ENCODE measurements at places on chromosomes 3 and 15.

DNA sequence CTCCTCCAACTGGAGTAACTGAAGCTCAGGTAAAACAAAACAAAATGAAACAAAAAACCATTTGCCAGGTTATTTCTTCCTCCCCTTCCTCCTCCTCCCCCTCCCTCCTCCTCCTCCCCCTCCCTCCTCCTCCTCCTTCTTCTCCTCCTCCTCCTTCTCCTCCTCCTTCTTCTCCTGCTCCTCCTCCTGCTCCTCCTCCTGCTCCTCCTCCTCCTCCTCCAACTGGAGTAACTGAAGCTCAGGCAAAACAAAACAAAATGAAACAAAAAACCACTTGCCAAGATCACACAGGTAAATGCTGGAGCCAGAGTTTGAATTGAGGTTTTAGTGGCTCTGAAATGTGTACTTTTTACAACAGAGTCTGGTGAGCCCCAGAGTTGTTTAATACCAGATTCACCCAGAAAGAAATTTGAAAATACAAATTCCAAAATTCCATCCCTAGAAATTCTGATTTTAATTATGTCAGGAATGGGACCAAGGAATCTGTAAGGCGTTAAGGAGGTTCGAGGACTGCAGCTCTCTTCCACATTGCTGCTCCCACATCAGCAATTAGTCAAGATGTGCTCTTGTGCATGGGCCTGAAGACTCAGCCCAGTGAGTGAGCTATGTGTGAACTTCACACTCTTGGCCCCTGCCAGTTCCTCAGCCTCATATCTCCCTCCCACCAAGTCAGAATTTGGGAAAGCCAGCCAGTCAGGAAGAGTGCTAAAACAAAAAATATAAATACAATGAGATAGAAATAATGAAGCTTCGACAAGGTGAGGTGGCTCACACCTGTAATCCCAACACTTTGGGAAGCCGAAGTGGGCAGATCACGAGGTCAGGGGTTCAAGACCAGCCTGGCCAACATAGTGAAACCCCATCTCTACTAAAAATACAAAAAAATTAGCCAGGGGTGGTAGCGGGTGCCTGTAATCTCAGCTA is 31.6 kb upstream of the ZNF770 start:
- no peak for DNase-seq

DNA sequence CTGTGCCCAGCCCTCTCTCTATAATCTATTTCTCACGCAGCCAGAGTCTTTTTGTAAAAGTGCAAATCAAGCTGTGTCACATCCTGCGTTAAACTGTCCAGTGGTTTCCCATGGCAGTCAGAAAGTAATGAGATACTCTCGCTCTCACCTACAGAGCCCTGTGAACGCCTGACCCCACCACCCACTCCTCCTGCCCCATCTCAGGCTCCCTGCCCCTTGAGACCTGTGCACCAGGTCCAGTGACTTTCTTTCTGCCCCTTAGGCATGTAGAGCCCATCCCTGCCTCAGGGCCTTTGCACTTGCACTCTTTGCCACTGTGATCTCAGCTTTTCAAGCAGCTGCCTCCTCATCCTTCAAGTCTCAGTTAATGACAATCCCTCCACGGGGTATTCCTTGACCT is 58.3 kb upstream of the RASGRP1 start:
- no peak for DNase-seq

DNA sequence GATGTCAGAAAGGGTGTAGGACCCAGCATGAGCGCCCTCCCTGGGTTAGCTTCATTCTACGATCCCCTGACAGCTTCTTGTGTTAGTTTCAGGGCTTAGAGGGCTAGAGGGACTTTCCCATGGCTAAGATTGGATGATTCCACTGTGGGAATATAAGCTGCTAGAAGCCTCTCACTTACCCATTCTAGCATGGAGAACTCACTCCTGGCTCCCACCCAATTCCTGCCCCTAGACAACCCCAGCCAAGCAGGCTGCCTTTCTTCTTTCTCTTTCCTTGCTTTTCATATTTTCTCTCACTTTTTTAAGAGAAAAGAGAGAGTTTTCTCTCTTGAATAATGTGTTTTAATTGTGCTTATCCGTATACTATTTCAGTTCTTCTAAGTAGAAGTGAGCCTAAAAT is 335.1 kb upstream of the CNTN6 start:
- no peak for DNase-seq

DNA sequence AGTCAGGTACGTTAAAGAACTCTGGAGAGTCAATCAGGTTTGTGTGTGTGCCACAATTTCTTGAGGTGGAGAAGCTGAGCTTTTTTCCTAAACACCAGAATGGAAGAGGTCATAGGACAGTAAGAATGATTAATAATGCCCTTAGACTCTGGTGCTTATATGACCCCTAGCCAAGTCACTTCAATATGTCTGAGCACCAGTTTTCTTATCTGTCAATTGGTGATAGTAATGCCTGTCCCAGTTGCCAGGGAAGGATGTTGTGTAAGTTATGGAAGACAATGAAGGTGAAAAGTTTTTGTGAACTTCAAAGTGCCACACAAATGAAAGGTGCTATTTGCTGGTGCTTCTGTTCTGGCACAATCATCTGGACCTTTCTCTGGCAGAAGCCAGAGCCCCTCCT is 22.2 kb upstream of the DLG1 start:
- DNase-seq: no peak

GRCh38 chr3:20147361-20147760 is 38.6 kb downstream of the SGO1 start:
- no peak for DNase-seq

DNA sequence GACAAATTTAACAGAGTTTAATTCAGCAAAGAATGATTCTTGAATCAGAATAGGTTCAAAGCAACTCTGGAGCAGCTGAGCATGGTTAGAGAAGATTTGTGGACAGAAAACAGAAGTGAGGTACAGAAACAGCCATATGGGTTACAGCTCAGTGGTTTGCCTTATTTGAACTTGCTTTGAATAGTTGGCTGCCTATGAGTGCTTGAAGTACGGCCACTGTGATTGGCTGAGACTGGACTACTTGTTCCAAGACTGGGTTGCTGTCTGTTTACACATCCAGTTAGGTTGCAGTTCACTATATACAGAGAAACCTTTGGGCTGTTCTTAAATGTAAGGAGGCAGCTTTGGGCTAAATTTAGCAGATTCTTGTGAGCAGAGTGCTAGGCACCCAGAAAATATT is 79.4 kb upstream of the CADPS start:
- no peak for DNase-seq

DNA sequence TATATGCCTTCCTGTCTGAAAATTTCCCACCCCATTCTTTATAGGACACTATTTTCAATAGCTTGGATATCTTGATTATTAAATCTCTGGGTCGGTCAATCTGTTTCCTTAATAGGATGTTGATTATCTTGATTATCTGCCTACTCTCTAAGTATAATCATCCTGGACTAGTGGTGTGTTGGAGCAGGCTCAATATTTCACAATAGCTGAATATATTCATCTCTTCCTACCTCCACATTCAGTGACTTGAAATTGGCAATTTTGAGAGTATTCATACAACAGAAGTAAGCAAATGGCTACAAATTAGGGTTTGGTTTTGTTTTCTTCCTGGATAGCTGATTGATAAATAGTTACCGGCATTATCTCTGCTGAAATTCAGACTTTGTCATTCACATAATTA is 1162.6 kb downstream of the ROBO1 start:
- DNase-seq: no peak

DNA sequence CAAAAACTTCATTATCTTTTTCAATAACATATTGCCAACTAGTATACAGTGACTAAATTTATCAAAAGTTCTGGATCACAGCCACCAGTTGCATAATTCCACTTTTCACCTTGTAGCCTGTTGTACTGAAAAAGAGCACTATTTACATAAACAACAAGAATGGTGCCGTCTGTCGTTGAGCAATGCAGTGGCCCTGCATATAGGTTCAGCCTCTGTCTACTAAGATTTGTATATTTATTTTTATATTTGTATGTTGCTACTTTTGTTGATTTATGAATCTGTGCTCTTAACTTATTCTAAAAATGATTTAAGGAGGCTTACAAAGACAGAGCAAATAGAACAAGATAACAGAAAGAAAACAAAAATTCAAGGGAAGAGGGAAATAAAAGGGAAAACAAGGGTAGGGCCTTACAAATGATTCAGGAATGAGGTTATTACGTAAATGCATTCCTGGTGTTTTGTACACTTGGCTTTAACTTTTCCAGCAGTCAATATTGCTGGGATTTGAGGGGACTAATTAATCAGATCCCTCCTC is 257.6 kb upstream of the STT3B start:
- no peak for DNase-seq

- peak; percentile 74 for DNase-seq
Measured at GRCh38 chr15:74511583-74511982, 29.4 kb upstream of the ARID3B start.
